Activated CD4-positive, alpha-beta T cell treated with anti-CD3 and anti-CD28 coated beads for 1 hour (primary cell): ENCODE measurements at places on chromosomes 6 and 20.

DNA sequence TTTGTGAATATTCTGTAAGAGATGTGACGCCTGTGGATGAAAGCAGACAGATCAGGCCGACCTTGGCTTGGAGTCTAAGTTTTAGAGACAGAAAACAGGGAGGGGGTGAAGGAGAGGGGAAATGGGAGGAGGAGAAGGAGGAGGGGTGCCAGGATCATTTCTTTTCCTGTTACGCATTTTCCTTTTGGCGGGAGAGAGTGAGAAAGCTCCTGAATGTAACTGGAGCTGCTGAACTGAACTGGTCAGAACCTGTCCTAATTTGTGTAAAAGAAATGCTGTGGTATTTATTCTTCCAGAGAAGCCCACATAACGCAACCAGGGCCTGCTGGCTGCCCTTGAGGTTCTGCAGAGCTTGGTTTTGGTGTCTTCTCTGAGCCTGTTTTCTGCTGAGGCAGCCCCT, 41.9 kb downstream of the UTRN start:
- DNase-seq, result no peak

- DNase-seq, result no peak
Measured at GRCh38 chr6:140433072-140433471, 1058.6 kb upstream of the CITED2 start.

- no peak for DNase-seq
Measured at GRCh38 chr6:161104966-161105365, 113.4 kb downstream of the MAP3K4 start.

DNA sequence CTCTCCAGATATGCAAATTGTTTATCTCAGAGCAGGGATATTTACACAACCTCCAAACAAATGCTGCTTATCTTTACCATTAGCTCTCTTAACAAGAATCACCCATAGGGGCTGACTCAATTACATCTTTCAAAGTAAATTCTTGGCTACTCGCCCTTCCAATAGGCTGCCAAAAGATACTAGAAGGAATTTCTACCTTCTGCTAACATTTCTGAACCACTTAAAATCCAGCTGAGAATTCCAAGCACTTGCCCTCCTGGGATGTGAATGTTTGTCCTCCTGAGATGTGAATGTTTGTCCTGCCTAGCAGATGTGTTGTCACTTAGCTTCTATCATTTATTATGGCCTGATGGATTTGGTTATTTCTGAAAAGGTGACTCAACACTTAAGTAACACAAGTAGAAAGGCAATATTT, 388.0 kb downstream of the GJA1 start:
- no peak for DNase-seq

- no peak for DNase-seq
Measured at GRCh38 chr6:77205936-77206335, 257.4 kb downstream of the HTR1B start.

DNA sequence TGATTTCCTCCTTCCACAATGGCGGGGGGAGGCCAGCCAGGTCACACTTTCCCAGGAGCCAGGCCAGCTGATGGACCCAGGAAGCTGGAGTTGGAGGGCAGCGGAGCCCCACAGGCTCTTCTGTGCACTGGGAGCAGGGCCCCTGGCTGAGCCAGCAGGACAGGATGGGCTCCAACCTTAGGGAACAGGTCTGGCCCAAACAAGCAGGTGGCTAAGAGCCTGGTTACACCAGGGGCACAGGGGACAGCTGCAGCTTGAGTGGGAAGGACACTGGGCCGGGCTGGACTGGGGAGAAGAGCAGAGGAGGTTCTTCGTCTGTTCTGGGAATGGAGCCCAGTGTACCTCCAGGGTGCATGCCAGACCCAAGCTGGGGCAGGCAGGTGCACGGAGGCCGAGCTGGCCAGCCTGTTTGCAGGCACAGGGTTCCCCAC, 102.3 kb downstream of the DLL1 start:
- no peak for DNase-seq

DNA sequence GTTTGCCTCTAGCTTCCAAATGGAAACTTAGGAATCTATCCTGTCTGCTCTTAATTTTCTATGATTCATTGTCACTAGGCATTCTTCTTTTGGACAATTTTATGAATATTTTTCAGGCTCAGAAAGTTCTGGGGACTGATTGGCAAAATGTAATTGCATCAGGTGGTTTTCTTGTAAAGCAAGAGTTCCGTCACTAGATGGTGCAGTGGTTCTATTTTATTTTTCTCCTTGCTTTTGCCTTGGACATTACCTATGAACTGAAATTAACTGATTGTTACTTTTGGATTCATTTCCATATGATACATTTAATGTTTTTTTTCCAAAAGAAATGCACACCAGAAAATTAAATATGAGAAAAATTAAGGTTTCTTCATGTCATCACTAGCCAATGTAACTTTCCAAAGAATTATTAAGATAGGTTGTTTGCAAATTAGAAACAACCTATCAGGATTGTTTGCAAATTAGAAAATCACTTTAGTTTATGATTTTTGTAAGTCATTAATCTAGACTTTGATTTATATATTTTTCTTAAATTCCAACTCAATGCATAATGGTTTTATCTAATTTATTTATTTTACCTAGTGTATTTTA, 48.0 kb downstream of the TMEM170B start:
- DNase-seq, result no peak

DNA sequence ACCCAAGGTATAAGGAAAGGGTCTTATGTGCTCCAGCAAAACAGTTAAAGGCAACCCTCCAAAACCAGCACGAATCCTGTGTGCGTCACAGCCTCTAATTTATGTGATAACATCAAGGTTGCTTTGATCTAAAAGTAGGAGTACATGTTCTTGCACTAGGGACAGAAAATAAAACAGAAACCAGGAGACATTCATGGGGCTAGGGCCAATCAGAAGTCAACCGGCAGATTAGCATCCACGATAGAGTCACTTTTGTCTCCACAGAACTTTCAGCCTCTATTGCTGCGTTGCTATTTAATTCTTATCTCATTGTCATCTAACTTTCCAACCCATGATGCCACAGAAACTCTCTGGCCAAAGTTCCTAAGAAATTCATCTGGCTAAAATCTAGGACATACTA, 178.8 kb upstream of the PTCHD4 start:
- DNase-seq, result no peak

- no peak for DNase-seq
Measured at GRCh38 chr20:41938353-41938752, 320.2 kb upstream of the CHD6 start.

DNA sequence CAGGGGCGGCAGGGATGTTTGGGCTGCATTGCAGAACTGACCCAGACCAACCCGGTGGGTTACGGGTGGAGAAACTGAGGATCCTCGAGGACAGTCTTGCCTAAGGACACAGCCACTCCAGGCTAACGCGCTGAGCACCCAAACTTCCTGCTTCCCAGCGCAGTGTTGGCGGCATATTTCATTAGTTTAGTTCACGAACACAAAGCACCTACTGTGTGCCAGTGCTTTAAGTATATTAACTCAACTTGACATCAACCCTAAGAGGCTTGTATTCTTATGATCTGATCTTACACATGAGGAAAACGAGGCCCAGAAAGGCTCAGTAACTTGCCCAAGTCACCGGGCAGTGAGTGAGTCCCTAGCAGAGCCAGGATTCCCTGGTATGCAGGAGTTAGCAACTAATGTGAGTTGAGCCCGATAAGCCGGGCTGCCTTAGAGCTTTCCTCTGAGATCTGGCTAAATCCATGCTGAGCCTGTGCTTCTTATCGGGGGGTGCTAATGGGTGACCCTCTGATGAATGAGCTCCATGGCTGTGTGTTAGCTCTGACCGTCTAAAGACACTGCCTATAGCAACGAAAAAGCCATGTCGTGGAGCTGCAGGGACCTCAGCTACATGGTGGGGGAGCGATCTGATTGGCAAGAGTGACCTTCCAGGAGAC, 92.7 kb downstream of the CD40 start:
- no peak for DNase-seq

GRCh38 chr20:43917380-43917779, 2.7 kb downstream of the TOX2 start:
- DNase-seq, result no peak

GRCh38 chr6:139925894-139926641, 551.6 kb upstream of the CITED2 start:
- no peak for DNase-seq

- no peak for DNase-seq
Measured at GRCh38 chr20:23136893-23137745, 51.0 kb upstream of the CD93 start.

- no peak for DNase-seq
Measured at GRCh38 chr20:47224300-47224791, 132.2 kb downstream of the ZMYND8 start.

DNA sequence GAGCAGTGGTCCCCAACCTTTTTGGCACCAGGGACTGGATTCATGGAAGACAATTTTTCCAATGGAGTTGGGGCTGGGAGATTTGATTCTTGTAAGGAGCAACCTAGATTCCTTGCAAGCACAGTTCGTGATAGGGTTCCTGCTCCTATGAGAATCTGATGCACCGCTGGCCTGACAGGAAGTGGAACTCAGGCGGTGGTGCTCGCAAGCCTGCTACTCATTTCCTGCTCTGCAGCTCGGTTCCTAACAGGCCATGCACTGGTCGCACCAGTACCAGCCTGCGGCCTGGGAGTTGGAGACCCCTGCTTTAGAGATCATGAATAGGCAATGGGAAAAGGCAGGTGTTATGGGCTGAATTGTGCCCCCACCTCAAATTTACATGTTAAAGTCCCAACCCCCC, 131.2 kb downstream of the PFDN4 start:
- no peak for DNase-seq

DNA sequence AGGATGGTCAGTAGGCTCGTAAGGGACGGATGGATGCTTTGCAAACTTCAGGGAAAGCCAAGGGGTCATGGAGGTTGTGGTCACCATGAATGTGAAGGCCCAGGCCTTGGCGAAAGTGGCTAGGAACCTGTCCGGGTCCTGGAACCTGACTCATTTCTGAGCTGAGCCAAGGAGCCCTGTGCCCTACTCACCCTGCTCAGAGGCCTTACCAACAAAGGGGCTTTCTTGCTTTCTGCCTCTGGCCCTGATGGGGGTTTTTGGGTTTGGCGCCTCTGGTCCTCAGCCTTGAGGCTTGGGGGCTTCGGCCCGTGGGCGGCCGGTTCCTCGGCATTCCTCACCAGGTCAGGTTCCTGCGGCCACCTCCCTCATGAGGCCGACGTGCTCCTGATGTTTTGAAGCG, 155.1 kb downstream of the DTNBP1 start:
- no peak for DNase-seq

- no peak for DNase-seq
Measured at GRCh38 chr6:47817749-47818148, 35.9 kb downstream of the OPN5 start.

DNA sequence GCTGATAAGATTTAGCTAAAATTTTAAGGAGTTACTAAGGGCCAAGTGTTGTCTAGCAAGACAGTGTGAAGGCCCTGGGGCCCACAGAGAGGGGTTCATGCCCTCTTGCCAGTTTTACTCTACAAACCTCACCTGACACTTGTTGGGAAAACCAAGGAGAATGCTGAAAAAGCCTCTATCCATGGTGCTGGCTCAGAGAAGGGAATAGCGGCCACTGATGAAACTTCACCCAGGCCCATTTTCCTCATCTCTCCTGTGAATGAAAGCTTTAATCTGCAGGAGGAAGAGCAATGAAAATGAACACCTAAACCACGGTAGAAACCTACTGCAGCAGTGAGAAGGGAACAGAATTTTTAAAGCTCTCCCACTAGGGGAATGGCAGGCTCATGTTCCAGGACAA, 317.3 kb upstream of the CNR1 start:
- DNase-seq, result no peak

GRCh38 chr20:57866250-57867106, 156.7 kb upstream of the PMEPA1 start:
- DNase-seq, result no peak

DNA sequence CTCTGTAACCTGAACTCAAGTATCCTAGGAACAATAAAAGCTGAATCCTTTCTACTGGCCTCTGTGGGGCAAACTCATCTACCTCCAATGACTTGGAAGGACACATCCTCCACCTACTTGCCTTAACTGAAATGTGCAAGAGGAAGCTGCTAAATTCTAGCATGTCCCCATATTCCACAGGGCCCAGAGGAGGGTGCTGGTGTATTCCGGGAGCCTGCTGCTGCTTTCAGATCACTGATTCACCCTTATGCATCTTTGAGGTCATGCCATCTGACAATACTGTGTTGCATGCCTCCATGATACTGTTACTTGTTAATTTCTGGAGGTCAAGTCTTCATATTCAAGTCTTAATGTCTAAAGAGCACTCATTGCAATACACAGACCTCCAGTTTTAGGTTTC, 40.3 kb downstream of the LYRM4 start:
- no peak for DNase-seq

DNA sequence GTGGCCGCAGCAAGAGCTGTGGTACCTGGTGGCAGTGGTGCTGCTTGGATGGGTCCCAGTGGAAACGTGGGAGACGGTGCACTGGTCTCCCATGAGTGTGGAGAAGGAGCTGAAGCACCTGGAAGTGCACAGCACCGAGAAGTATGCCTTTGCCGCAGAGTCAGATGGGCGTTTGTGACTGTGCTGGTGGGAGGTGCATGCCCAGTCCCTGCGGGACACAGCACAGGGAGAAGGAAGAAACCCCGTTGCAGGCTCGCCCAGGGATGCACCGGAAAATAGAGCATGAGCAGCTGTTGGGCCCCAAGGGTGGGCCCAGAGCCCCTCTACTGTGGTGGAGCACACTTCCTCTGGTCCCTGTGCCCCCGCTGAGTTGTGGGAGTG, 19.3 kb upstream of the RGS17 start:
- DNase-seq, result no peak

- no peak for DNase-seq
Measured at GRCh38 chr6:129140526-129140925, 257.6 kb downstream of the LAMA2 start.

DNA sequence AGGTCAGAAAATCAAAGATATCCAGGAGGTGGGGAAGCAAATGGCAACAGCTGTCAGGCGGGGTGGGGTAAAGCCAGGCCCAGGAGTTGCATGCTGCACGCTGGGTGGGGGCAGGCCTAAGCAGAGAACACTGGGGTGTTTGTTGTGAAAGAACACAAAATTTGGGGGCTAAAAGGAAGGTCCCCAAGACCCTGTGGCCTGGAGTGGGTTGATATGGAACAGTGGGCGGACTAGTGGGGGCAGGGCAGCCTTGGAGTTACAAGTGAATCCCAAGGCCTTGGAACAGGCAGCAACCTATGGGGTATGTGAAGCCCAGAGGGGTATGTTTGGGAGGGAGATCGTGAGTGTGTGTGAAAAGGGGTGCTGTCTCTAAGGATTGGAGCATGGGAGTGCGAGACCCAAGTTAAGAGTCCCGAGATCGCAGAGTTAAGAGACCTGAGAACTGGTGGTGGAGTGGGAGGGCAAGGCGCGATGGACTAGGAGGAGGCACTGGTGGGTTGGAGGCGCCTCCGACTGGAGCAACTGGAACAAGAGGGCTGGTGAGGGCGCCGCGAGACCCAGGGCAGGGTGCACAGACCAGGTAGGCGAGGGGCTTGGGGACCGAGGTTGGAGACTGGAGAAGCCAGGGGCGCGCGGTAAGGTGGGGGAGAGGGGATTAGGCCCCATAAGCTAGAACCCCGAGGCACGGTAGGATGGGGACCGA, 658 bp downstream of the CUL7 start:
- DNase-seq, result no peak

GRCh38 chr20:37238426-37238825, 23.2 kb downstream of the GHRH start:
- DNase-seq, result no peak

GRCh38 chr6:7468382-7469081, 72.9 kb upstream of the DSP start:
- no peak for DNase-seq
